ENCODE measurements at places on chromosomes 4 and X.

- DNase-seq = no peak
These were observed 106.3 kb downstream of the RPA4 start for GRCh38 chrX:96989830-96990571.

DNA sequence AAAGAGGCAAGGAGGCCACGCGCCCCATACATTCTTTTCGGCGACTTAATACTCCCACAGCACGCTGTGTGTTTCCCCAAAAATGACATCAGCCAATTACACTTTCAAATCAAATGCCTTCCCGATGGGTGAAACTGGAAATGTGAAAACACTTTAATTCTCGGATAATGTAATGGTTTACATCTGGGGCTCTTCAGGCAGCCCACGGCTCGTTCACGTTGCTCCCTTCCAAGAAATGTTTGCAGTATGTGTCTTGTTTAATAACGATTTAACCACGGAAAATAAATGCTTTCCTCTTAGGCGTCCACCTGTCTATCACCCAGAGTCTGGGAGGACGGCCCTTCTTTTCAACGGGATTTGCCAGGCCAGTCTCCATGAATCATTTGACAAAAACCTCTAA lies 272.5 kb downstream of the SHOX start:
- no peak for DNase-seq

DNA sequence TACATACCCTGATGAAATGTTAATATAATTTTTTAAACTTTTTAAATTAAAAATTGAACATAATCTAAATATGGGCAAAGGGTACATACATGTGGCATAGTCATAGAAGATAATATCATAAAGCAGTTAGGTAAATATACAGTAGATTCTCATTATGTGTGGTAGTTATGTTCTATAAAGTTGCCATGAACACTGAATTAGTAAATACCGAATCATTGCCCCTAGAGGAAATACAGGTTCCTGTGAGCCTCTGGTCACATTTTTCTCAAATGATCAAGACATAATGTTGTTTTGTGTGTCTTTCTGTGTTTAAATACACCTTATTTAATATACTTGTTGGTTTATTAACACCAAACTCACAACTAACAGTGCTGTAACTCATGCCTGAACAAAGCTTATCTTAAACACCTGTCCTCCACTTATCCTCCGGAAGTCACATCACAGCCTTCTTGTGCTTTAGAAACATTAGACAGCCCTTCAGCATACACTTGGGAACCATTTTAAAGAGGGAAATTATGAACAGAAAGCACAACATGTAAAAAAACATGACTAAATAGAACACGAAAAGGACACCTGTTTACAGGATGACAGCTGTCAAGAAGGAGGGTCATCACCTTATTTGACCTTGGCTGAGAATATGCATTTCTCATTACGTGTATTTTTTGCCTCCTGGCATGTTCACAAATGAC lies 169.4 kb upstream of the NAP1L5 start:
- no peak for DNase-seq

DNA sequence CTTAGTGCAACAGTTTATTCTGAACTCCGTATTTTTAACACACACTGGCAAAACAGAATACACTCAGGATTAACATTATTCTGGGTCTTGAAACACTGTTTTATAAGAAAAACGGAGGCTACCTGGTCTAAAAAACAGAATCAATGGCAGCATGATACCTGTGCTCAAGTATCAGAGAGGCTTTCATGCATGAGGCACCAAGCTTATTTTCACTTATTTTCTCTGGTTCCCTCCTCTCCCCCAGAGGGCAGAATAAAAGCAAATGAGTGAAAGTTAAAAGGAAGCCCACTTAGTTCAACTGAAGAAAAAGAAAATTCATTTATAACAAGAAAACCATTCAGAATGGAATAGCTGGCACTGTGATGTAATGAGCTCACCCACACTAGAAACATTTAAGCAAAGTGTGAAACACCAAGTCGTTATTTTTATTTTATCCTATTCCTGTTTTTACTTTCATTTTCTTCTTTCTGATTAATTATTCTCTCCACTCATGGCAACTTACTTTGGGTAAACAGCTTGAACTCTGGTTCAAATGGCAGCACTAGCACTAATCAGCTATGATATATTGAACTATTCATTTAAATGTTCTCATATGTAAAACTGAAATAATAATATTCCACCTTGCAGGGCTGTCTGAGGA lies 211.8 kb downstream of the PPP3CA start:
- DNase-seq = no peak

GRCh38 chrX:137891431-137891830 lies 325.5 kb downstream of the ZIC3 start:
- DNase-seq = no peak

- DNase-seq = no peak
These were observed 40.9 kb upstream of the DCLK2 start for GRCh38 chr4:150037251-150037856.

GRCh38 chrX:118350706-118351105 lies 4.8 kb downstream of the WDR44 start:
- no peak for DNase-seq

DNA sequence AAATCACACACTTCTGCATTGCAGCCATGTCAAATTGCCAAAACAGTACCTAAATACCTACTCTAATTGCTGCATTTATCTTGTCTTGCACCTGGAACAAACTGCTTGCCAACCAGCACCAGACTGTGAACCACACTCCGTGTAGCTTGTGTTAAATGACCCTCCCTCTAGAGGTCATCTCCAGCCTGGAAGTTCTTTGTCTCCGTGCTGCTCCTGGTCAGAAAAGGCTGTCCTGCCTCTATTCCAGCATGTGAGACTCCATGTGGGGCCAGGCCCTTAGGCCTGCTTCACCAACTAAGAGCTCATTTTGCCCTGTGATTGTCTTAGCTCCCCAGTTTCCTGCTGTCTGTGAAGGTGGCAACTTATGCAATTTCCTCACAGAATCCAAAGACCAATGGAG lies 28.3 kb downstream of the CNGA2 start:
- no peak for DNase-seq

GRCh38 chrX:94676285-94676684 lies 1002.3 kb downstream of the FAM133A start:
- DNase-seq = no peak

GRCh38 chrX:37509349-37509748 lies 62.1 kb upstream of the LANCL3 start:
- no peak for DNase-seq

GRCh38 chrX:29065477-29065876 lies 478.2 kb downstream of the IL1RAPL1 start:
- no peak for DNase-seq

DNA sequence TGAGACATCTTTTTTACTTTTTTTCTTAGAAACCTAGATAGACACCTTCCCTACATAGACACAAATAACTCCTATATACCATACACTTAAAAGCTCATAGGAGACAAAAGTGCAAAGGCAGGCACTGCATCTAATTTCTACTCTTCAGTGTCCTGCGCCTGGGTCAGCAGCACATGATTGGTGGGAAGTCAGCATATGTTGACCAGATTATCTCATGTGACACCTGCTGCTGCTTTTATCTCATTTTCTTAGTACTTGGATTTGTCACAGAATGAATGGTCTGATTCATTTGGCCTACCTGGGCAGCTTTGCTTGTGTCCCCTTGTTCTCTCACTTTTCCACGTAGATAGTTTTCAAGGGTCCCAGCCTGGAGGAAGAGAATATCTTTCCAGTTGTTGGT lies 24.9 kb upstream of the LNX1 start:
- no peak for DNase-seq

- no peak for DNase-seq
These were observed 335.4 kb upstream of the FAT1 start for GRCh38 chr4:187059021-187059420.

- DNase-seq = no peak
These were observed 8.8 kb upstream of the NKX1-1 start for GRCh38 chr4:1414831-1415680.

DNA sequence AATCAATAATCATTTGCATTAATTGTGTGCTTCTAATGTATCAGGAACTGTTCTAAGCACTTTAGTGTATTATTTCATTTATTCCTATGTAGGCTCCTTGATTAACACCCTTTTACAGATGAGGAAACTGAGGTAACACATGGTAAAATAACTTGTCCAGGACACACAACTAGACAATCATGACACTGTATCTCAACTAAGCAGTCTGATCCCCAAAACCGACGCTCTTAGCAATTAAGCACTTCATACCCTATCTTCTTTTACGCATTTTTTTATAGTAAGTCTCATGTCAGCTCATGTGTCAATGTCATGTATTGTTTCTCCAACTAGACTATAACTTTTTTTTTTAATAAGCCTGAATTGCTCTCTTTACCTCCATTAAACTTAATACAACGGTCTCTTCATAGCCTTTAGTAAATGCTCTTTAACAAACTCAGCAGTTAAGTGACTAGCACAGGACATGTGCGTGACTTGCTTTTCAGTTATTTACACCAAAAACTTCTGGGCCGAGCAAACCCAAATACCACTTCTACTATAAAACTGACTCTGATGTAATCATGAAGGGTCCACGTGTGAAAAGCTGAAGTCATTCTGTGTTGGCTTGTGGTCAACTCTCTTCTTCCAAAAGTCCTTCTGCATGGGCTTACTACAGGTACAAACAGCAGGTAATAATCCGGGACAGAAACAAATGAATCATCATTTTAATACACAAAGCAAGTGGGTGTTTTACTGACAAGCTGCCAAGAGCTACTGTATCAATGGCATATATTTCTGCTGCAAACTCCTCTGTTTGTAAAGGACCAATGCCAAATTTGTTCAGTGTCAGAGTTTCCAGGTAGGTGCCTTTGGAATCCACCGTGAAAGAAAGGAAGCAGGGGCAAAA lies 7.9 kb upstream of the AMBN start:
- peak; percentile 86 for DNase-seq

GRCh38 chr4:37816719-37817118 lies 9.8 kb upstream of the PGM2 start:
- DNase-seq = no peak

DNA sequence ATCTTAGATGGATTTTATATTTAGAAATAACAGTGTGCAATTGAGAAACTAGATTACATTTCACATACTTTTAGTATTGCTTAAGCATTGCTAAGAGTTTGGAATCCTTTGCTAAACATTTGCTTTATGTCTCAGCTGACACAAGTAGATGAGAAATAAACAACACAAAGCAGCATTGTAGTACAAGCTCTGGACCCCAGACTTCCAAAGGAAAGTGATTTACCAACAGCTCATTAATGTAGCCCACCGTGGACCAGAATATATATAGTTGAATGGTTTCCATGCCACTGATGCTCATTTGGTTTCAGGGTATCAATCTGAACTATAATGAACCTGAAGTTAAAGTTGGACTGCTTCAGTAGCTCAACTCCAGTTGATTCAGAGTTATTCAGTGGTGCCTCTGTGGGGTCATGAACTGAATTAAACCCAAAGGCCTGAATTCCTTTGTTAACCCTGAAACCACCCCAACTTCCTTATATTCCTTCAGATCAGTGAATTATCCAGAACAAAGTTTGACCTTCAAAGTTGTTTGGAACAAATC lies 132.1 kb upstream of the NEIL3 start:
- DNase-seq = no peak

GRCh38 chr4:131367441-131367840 lies 1781.7 kb upstream of the PCDH10 start:
- no peak for DNase-seq

Data from NCI-H2081 treated with DMSO at 0.1 percent for 48 hours (cell line).